ENCODE measurements at places on chromosomes 4 and X.
A peak's percentile ranks its signal among the peaks of the same experiment; 100 is the strongest.

GRCh38 chr4:81471298-81471587 lies 464 bp downstream of the RASGEF1B start:
- no peak for DNase-seq

- no peak for DNase-seq
These were observed 123.2 kb upstream of the KCNIP4 start for GRCh38 chr4:22071749-22072148.

GRCh38 chrX:38494239-38494823 lies 67.0 kb upstream of the TSPAN7 start:
- no peak for DNase-seq

DNA sequence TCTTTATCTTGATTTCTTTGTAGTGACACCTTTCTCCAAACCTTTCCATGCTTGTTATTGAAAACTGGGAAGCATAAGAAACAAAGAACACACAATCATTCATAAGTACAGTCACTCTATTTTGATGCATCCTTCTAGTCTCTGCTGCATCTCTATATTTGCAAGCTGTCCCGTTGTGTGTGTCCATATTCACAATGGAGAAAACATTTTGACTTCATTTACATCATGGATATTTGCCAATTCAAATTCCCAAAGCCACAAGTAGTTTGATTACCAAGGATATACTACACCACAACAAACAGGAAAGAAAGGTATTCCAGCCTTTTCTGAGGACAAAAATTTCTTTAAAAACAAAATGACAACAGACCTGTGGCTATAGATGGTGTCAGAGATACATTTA lies 673.8 kb downstream of the STIM2 start:
- no peak for DNase-seq

DNA sequence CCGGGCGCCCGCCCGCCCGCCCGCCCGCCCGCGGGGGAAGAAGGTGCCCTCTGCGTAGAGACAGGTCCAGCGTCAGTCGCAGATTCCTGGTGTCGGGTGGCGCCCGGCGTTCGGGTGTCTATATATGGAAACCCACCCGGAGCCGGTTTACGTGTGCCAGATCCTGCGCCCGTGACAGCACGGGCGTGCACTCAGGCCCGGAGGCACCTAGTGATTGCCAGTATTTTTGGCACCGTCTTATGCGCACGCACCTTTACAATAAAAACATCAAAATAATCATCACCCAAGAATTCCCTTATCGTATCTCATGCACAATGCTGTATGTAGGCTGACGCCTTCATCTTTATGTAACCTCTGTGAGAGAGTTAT lies 519 bp downstream of the SLC25A4 start:
- peak; percentile 58 for DNase-seq

DNA sequence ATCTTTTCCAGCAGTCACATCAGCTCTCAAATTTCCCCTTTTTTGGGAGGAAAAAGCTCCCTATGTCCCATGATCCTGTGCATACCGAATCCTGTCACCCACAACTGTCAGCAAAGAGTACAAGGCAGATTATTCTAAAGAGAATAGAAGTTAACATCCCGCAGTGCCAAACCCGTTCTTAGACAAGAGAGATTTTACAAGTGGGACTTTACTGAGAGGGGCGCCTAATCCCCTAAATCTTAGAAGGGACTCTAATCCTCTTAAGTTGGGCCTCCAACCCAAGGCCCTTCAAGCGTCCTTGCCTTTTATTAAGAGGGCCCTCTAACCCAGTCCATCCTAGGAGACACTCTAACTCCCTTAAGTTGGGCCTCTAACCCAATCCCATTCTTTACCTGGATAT lies 193.9 kb downstream of the CPXCR1 start:
- no peak for DNase-seq

DNA sequence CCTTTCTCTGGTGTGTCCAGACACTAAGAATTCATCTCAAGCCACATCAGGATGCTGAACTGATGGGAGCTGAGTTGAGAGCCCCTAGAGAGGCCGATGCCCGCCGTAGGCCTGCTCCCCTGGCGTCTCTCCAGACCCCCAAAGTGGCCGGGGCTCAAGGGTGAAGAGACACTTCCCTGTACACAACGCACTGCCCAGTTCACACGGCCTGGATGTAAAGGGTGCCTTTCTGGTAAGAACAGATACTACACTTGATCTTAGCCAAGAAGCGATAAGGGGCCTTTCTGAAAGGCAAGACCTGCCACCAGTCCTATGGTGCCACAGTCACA lies 5.1 kb upstream of the TREX2 start:
- no peak for DNase-seq

GRCh38 chrX:13283950-13284546 lies 35.8 kb downstream of the ATXN3L start:
- no peak for DNase-seq

- no peak for DNase-seq
These were observed 768.4 kb downstream of the PCDH18 start for GRCh38 chr4:136763919-136764318.

DNA sequence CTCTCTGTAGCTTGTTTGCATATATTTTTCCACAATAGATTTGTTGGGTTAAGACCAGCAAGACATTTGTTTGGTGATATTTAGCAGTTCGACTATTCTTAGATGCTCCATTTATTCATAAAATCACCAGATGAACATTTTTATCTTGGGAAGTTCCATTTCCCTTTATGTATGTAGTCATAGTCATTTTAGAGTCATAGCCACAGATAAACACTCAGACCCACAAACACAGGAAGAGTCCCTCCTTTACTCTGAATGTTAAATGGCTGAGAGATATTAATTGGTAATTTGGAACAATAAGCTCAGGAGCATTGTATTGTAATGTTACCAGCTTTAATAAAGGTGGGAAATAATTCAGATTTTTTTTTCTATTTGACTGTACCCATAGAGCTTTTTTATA lies 1608.7 kb downstream of the STIM2 start:
- no peak for DNase-seq

DNA sequence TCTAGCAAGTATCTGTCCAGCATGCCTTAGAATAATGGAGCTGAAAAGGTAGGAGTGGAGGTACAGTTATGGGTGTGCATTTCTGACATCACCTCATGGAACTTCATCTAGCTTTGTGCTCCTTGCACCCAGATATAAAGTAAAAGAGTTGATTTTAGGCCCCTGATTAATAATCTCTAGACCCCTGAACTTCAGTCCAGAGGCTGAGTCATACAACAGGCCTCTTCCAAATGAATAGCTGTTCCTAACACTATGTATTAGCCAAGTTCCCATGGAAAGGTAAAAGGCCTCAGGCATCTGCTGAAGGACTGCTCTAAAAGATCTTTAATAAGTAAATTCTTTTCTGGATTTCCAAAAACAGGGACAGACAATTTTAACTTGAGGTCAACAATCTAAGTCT lies 16.2 kb downstream of the TBC1D9 start:
- no peak for DNase-seq

- DNase-seq = no peak
These were observed 86.1 kb downstream of the SYNPO2 start for GRCh38 chr4:118974758-118975157.

All from transverse colon (tissue), 4 donors.